ENCODE measurements at places on chromosomes 6 and 20. TPM values are rescaled to one million over a fixed set of nuclear protein-coding genes. Genes with fewer than 3 reads are reported as not detected.

CTCFL gene
- total RNA-seq = 1.5 TPM

- no peak for DNase-seq
Observed at GRCh38 chr6:133012774-133013173, 198.4 kb downstream of the RPS12 start.

ARHGAP18 gene
- 16.1 TPM for total RNA-seq

- no peak for DNase-seq
Observed at GRCh38 chr6:548091-548490, 108.8 kb downstream of the HUS1B start.

- no peak for DNase-seq
Observed at GRCh38 chr6:113338644-113339043, 518.5 kb upstream of the MARCKS start.

DNA sequence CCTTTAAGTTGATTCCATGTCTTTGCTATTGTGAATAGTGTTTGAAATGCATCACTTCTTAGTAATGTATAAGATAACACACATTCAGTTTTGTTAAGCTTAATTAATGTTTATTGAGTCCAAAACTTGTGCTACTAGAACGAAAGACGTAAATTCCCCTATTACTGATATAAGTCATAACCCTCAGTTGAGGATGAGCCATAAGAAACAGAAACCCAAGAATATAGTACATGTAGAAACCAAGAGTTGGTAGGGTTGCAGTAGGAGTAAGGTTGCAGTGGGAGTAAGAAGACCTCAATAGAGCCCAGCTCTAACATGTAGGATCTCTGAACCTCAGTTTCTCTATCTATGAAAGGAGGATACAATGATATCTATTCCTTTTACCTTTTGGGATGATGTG is 19.3 kb downstream of the CITED2 start:
- no peak for DNase-seq

GRCh38 chr20:47317127-47317895 is 39.2 kb downstream of the ZMYND8 start:
- DNase-seq = peak; percentile 88

GRCh38 chr6:133817460-133818047 is 71.4 kb upstream of the TCF21 start:
- peak; percentile 93 for DNase-seq

- DNase-seq = peak; percentile 72
Observed at GRCh38 chr6:40550202-40551101, 36.7 kb downstream of the LRFN2 start.

RNF39 gene
- total RNA-seq = 0.11 TPM

GRCh38 chr6:85679445-85680123 is 36.9 kb upstream of the SYNCRIP start:
- no peak for DNase-seq

TREM2 gene
- total RNA-seq = not detected

GRCh38 chr20:32240205-32240604 is 32.5 kb downstream of the POFUT1 start:
- no peak for DNase-seq

LINC00237 gene
- total RNA-seq = not detected

- no peak for DNase-seq
Observed at GRCh38 chr20:21554376-21554890, 40.6 kb upstream of the NKX2-2 start.

GRCh38 chr6:160116411-160116810 is 5.2 kb upstream of the SLC22A1 start:
- no peak for DNase-seq

DNA sequence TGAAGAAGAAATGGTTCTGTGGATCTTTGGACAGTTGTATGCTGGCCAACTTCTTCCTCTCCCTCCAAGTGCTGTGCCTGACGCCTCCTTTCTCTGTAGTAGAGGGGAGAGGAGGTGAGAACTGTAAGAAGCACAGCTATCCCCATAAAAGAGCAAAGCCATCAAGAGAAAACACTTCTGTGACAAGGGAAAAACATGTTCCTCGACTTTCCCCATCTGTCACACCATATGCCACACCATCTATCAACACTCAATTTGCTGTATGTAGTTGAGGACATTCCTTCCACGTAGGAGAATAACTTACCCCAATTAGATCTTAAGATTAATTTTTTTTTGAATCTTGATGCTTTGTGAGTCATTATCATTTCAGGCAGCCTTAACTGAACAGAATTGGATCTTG is 156.2 kb upstream of the PLCB4 start:
- DNase-seq = no peak

- peak; percentile 98 for DNase-seq
Observed at GRCh38 chr6:131950767-131951575, at the start of gene CCN2. CCN2 (minus strand) TSS chr6:131951372; CDS start chr6:131951172, 200 bp downstream.

DNA sequence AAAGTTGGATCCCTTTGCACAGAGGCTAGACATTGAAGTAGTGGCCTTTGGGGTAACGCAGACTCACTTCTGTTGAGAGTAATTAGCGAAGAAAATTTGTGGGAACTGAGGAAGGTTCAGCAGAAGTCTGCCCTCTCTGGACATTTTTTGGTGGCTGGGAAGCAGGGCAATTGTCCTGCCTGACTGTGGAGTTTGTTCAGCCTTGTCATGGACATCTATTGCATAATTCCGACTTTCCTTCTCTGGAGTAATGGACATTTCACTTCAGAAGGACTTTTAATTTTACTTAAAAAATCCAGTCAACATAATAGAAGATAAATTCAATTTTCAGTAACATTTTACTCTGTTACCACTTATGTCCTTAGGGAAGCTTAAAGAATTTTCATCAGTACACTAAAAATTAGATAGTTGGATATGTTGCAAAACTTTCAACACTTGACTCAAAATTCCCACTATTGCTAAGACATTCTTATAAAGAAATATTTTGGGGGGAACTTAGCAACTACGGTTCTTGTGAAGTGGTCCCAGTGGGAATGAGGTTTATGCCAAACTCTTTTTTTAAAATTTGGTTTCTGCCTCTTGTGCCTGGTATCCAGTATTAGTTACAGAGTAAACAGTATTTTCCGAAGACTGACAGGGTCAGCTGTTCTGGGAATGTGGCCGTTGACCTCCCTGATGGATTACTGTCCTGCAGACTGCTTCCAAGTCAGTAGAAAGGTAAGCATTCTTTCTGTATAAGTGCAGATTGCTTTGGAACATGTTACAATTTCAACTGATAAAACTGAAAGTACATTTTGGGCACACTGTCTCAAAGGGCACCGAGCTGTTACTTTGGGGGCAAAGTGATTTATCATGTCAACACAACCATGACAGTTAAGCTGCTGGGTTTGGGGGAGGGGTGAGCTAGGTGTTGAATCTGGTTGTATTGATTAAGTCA is 100.6 kb upstream of the MLIP start:
- DNase-seq = no peak

DNA sequence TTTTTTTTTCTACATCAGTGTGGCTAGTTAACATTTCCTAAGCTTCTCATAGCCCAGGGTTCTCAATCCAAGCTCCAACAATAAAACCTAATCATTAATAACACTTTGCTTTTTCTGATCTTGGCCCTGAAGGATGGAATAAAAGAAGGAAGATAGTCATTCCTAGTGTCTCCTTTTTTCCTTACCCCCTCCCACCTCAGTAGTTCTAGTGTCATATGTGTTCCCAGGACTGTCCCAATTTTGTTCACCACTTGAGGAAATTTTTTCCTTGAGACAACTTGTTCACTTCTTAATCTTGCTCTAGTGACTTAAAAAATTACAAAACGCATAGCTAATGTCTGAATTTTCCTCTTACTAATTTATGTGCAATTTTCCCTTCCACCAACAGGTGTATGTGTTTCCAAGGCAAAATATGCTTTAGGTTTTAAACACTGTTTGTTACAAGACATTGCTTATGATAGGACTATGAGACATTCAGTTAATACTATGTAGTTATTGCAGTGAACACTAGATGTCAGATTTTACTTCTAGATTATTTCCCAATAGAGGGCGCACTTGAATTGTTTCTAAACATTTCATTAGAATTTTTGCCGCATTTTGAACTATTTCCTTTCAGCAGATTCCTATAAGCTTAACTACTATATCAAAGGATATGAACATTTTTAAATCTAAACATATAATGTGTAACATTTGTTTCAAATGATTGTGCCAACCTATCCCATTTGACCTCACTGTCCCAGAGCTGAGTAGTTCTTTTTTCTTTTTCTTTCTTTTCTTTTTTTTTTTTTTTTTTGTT is 18.5 kb upstream of the C6orf141 start:
- no peak for DNase-seq

- DNase-seq = peak; percentile 47
Observed at GRCh38 chr20:9576695-9577094, 62.3 kb downstream of the LAMP5 start.

SUMO4 gene
- total RNA-seq = 0.97 TPM

DNA sequence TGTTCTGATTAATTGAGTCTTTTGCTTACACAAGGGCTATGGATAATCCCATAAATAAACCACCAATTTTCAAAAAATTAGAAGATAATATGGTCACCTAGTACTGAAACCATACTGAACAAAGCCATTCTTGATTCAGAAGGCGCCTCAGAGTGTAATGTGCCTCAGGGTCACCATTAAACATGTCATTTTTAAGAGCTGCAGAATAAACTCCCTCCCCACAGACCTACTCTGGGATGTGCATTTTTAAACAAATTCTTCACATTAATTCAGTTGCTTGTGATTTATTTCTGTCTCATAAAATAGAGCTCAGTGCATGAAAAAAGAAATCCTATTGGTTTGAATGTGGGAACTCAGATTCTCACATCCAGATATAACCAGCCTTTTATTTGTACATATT is 202.1 kb upstream of the HEY2 start:
- DNase-seq = no peak

GRCh38 chr6:37173493-37174195 is 3.7 kb downstream of the PIM1 start:
- peak; percentile 56 for DNase-seq

BPIFA1 gene
- total RNA-seq = not detected

SLPI gene
- not detected for total RNA-seq

DNA sequence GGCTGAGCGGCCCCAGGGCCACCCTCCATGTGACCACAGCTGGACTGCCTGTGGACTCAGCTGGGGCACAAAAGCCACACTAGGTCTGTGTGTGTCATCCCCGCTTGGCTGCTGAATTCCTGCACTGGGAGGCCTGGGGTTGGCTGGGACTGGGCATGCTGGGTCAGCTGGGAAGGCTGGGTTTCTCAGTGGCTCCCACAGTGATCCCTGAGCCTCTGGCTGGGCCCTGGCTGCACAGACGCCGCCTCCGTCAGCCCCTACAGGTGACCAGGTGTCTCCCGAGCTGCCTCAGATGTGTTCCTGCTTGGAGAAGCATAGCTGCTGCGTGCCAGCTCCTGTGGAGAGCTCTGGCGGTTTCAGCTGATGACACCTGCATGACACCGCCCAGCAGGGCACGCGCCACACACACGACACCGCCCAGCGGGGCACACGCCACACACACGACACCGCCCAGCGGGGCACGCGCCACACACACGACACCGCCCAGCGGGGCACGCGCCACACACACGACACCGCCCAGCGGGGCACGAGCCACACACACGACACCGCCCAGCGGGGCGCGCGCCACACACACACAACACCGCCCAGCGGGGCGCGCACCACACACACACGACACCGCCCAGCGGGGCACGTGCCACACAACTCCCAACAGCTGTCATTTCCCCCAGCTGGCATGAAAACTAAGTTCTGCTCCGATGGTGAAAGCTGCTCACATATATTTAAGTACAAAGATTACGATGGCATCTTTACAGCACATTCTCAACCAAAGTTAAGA is 88.8 kb downstream of the TAF4 start:
- DNase-seq = no peak

GPR63 gene
- 4.8 TPM for total RNA-seq

DNA sequence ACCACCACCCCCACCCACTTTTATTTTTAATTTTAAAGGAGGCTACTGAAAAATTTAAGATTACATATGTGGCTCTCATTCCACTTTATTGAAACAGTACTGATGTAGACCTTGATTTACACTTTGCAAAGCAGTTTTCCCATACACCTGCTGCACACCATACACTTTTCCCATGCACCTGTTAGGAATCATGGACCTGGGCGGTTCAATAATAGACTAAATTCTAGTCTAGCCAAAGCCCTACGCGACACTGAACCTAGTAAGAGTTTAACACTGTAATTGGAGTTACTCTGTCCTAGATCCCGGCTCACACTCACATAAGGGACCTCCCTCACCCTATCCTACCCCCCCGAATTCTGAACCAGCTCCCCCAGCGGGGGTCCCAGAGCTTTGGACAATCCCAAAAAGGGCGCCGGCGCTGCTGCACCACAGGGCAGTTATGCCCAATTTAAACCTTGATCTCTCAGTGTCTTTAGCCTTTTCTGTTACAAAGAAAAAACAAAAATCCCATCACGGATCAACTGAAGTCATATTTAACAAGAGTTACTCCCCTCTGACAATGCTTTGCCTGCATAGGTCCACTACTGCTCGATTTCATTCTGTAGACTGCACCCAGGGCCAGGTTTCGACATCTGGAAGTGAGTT is 2.4 kb upstream of the GCLC start:
- peak; percentile 63 for DNase-seq

DNA sequence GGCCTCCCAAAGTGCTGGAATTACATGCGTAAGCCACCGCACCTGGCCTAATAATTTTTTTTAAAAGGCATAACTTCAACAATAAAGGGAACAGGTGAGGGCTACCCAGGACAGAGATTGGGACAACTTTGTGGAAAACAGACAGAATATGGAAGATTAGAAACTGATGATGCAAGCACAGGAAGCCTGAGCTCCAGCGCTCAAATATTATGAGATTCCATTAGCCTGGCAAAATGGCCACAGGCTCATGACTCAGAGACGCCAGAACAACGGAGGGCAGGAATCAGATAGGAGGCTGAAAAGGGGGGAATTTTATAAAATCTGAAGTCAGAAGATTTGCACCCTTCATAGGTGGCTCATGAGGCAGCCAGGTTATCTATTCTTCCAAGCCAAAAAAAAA is 103.1 kb upstream of the MRPS10 start:
- DNase-seq = no peak

DNA sequence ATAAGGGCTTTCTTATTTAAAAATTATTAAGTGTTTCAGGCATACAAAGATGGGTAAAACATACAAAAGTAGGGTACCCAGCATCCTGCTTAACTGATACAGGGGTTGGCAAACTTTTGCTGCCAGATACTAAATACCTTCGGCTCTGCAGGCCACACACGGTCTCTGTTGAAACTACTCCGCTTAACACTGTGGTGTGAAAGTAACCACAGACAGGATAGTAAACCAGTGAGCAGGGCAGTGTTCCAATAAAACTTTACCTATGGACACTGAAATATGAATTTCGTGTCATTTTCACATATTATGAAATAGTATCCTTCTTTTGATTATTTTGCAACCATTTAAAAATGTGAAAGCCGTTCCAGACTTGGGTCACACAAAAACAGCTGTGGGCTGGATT is 92.4 kb downstream of the EYA2 start:
- peak; percentile 4 for DNase-seq

All from endodermal cell (in vitro differentiated cells).